ENCODE measurements at places on chromosomes 6 and 20.
A peak's percentile ranks its signal among the peaks of the same experiment; 100 is the strongest.

DNA sequence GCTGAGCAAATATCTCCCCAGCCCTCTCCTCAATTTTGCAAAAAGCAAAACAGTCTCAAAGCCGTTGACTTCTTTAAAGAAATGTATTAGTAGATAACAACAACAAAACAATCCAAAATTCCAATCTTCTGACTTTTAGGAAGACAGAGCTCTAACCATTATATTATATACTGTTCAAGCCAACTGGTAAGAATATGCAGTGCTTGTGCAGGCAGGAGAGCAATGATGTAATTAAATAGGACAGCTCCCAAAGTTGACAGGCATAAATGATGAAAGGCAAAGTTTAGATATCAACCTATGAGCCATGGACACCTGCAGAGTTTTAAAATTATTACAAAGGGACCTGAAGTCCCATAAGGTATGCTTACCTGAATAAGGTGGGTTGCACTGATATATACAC is 16.6 kb upstream of the CEP85L start:
- no peak for DNase-seq

GRCh38 chr6:104887350-104887749 is 27.6 kb upstream of the HACE1 start:
- peak; percentile 37 for DNase-seq

DNA sequence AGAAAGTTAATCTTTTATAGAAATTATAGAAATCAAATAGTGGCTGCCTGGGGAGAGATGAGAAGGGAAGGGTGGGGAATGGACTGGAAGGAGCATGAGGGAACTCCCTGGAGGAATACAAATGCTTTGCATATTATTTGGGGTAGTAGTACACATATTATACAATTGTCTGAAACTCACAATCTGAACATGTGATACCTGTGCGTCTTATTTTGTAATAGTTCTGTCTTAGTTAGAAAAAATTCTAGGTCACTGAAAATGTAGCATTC is 30.7 kb upstream of the SPTLC3 start:
- no peak for DNase-seq

DNA sequence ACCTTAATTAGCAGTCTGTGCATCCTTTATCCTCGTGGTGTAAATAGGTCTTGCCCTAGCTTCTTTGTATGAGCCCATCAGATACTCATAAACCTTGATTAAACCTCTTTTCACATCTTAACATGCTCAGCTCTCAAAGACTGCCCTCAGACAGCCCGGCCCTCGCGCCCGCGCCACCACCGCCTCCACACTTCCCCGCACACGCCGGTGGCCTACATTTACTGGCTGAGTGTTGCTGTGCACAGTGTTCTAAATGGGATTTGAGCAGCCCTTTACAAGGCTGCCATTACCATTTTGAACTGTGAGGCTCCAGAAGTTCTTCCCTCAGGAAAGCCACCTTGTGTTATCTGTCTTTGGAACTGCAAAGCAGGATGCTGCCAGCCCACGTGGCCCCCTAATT is 63.0 kb upstream of the INSM1 start:
- no peak for DNase-seq

DNA sequence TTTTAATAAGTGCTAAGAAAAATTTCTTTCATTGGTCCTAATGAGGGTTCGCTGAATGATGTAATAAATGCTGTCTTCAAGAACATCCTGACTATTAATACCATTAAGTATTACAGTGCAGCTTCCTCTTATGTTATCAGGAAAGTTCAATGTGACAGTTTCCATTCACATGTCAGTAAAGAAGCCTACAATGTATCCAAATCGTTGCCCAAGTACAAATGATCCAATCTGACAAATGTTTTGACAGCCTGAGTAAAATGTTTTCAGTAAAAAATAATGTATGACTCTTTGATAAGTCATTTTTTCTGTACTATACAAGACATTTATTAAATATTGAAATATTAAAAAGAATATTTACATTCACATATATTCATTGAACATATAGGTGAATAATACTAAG is 496.1 kb upstream of the MANEA start:
- no peak for DNase-seq

DNA sequence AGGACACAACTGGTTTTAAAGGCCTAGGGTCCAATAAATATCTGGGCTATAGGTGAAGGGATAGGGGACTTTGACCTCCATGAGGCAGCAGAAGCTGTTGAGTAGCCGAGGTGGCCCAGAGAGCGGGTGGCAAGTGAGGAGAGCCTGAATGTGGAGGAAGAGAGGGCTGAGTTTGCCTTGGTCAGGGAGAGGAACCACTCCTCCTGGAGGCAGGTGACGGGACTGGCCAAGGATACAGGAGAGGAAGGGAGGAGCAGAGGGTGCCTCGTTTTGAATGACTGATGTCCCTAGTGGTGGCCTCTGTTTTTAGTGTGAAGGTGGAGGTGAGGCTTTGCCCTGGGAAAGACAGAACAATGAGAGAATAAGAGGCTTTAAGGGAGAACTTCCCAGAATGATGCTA is 19.1 kb upstream of the AAR2 start:
- DNase-seq = no peak

DNA sequence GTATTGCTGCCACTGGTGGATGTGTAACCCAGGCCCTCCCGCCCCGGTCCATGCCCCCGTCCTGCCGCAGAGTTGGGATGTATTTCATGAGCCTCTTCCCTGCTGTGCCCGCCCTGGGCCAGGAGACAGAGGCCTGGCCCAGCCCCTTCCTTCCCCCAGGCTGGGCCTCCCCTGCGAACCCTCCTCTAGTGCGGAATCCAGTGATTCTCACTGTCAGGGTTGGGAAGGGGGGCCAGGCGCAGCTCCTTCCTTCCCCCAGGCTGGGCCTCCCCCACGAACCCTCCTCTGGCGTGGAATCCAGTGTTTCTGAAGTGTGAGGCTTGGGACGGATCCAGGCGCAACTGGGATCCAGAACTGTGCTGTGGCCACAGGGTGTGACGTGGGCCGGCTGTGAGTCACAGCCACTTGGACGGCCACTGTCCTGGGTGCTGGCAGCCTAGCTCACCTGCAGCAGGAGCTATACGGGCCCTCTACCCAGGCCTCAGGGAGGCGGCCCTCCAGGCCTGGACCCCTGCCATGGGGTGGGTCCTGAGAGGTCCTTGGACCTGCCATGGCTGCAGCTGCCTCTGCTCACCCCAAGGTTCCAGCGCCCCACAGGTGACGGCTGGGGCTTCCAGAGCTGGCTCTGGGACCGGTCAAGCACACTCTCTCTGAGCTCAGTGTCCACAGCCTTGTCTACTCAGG is 28.3 kb downstream of the COL20A1 start:
- DNase-seq = no peak

DNA sequence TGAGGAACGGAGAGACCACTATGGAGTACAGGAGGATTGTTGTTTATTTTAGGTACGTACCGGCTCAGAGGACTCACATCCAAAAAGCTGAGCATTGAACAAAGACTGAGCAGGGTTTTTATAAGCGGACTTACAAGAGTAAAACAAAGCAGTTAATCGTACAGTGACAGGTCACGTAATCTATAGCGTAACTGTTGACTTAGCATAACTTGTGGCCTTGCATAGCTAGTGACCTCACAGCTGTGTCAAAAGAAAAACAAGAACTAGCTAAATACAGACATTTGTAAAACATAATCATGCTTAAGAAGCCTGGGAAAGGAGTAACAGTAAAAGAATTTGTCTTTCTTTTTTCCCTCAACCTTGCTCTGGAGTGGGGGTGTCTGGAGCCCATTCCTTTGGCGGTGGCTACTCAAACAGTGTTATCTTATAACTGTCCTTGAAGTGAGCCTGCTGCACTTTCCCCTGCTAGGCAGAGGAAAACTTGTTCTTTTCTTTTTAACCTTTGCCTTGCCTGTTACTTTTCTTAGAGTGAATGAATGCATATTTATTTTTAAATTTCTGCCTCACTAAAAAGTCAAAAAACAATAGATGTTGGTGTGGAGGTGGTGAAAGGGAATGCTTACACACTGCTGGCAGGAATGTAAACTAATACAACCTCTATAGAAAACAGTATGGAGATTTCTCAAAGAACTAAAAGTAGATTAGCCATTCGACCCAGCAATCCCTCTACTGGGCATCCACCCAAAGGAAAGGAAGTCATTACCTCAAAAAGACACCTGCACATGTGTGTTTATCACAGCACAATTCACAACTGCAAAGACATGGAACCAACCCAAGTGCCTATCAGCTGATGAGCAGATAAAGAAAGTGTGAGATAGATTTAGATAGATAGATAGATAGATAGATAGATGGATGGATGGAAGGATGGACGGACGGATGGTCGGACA is 109.0 kb downstream of the TAF4 start:
- no peak for DNase-seq

- no peak for DNase-seq
Observed at GRCh38 chr6:37135835-37136694, 33.9 kb upstream of the PIM1 start.

DNA sequence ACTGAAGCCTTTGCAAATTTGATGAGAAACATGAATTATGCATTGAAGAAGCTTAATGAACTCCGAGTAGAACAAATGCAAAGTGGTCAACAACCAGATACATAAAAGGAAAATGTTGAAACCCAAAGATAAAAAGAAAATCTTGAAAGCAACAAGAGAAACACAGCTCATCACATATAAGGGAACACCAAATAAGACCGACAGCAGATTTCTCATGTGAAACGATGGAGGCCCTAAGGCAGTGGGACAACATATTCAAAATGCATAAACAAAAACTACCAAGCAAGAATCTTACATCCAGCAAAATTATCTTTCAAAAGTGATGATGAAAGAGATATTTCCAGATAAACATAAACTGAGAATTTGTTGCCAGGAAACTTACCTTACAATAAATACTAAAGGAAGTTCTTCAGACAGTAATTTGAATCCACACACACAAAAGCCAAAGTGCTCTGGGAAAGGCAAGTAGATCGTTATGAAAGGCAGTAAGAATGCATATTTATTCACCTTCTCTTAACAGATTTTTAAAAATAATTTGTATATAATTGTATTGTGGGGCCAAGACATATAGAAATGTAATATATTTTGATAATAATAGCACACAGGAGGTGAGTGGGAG is 22.5 kb downstream of the SLC52A3 start:
- no peak for DNase-seq

DNA sequence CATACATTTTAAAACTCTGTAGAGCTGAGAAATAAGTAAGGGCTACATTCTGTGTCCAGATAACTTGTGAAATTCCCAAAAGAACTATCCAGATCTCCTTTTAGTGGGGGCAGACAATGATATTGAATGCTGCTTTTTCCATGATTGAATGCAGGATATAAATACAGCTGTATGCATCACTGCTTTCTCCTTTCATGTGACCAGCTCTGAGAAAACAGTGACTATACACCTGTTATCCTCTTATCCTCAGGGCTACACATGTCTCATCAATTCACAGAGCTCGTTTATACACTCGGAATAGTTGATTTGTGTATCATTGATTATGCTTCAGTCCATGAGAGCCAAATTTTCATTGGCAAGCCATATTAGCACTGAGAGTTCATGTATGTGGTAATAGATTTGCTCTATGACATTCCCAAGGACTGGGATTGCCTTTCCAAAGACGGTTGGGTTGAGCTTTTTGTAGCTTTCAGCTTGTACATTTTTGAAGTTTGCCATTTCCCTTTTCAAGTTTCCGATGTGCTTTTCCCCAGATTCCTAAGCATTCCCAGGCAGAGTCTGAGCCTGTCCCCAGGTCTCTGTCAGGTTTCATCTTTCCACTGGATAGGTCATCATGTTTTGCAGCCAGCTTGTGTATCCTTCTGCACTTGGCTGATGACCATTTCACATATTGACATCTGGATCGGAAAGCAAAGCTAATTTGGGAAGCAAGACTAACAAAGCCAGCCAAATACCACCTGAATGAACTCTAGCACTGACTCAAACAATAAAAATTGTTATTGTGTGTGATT is 97.7 kb downstream of the RFX6 start:
- DNase-seq = no peak

- DNase-seq = no peak
Observed at GRCh38 chr6:12893036-12893435, 176.5 kb downstream of the PHACTR1 start.

DNA sequence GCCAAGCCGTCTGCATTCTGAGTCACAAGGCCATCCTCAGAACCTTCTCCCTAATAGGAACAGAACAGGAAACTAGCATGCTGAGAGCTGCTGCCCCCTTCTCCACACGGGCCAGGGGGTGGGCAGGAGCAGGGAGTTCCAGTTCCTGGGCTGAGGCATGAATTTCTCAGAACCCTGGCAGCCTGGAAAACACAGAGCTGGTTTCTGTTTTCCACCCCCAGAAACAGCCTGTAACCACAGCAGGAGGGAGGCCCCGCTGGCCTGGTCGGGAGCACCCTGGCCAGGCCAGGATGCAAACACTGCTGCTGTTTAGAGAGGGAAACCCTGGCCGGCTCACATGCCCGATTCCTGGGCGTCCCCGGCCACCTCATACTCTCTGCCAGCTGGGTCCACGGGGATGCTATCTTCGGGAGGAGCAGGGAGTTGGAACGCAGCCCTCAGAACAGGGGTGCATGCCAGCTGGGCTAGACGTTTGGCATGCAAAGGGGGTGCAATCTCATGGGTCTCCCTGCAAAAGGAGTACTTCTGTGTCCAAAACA is 130.1 kb downstream of the NFATC2 start:
- no peak for DNase-seq

- peak; percentile 96 for DNase-seq
Observed at GRCh38 chr20:53149148-53149889, 177.2 kb downstream of the TSHZ2 start.

DNA sequence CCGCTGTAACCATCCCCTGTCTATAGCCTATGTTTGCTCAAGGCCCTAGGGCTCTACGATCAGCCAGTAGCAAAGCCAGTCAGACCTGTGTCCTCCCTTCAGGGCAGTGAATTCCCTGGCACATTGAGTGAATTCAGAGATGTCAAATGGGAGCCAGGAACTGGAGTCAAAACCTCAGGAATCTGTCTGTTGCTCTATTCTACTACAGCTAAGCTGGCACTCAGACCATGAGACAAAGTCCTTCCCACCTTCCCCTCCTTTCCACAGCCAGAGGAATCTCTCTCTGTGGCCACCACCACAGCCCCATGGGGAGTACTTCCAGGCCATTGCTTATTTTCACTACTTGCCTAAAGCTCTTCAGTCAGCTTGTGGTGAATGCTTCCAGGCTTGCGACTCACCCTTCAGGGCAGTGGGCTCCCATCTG is 82.0 kb downstream of the PKIB start:
- DNase-seq = no peak

GRCh38 chr6:106080763-106081095 is 5.4 kb upstream of the PRDM1 start:
- no peak for DNase-seq

DNA sequence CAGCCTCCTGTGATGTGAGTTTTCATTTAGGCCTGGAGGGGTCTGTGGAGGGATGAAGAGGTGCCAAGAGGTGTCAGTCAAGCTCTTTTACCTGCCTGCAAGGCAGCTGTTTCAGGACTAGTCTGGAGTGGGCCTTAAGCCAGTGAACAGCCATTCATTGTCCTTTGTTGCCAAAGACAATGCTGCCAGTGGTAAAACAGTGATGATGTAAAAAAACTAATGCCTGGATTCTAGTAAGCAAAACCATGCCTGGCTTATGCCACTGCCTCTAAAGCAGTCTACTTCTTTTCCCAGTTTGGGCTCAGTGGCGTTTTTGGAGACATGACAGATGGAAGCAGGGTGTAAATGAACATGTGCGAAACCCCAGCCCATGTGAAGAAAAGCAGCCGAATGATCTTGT is 93.5 kb upstream of the KCNK16 start:
- DNase-seq = no peak

- no peak for DNase-seq
Observed at GRCh38 chr20:57240581-57241362, 25.7 kb downstream of the BMP7 start.

All from SK-N-MC (cell line).